ENCODE measurements at places on chromosomes 2 and 18.

DNA sequence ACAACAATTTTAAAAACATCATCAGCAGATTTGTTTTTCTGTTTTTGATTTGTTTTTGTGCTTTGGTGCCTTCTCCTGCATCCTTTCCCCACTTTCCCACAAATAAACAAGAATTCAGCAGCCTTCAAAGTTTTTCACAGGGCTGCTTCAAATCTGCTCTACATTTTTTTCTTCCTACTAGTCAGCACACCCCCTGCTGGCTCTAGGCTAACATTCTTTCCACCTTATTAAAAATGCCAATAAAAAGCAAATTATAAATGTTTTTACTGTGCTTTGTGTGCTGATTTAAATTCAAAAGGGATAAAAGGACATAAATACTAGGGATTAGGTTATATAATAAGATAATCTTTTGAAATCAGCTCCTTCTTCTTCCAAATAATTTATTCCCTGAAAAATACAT lies 6.2 kb upstream of the CNTNAP5 start:
- DNase-seq, result no peak

GRCh38 chr2:205556357-205556756 lies 125.9 kb upstream of the NRP2 start:
- DNase-seq, result no peak

DNA sequence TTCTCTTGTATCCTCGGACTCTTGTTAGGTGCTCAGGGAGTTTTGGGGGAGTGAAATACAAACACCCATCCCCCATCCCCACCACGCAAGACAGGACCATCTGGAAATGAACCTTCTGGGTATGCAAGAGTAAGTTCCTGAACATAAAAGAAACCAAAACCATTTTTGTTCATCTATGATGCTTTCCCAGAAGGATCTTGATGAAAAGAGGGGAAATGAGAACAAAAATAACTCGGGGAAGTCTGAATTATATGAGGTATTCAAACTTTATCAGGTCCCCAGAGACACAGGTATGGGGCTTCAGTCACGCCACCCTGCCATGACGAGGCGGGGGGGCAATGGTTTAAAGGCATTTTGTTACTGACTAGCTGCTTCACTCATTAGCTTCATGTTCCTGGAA lies 68.6 kb upstream of the DNMT3A start:
- DNase-seq, result no peak

- DNase-seq, result no peak
These were observed 149.8 kb downstream of the KLHL29 start for GRCh38 chr2:23534771-23535170.

- DNase-seq, result peak; percentile 95
These were observed 184.0 kb upstream of the PID1 start for GRCh38 chr2:229454934-229455631.
